ENCODE measurements at places on chromosomes 4 and X. TPM values are rescaled to one million over a fixed set of nuclear protein-coding genes. Genes with fewer than 3 reads are reported as not detected.

The SPATA18 gene
- total RNA-seq: not detected

The KLKB1 gene
- not detected for total RNA-seq

The DDIT4L gene
- total RNA-seq: 0.49 TPM

The FRMD7 gene
- not detected for total RNA-seq

DNA sequence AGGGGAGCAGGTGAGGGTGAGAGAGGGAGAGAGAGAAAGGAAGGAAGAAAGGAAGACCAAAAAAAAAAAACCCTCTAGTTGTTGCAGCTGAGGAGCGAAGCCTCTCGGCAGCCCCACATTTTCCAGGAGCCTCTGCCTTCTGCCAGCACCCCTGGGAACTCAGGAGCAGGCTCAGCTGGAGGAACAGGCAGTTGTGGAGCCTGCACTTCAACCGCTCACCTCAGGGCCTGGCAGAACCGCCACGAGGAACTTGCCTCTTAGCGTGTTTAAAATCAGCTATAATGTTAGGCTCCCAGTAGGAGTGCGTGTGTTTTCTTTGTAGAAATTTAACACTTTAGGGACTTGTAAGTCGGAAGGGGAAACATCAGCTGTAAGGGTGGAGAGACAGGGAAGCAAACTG, 65.7 kb downstream of the SEL1L3 start:
- no peaks in the 10 kb centered on the region for H3K27me3 ChIP-seq
- peaks cover 63% of the 10 kb centered on the region for H3K36me3 ChIP-seq
- no peak overlapping the region for H3K27ac ChIP-seq
- DNase-seq: no peak
- no peaks in the 10 kb centered on the region for H3K4me1 ChIP-seq

GRCh38 chrX:17369309-17369708, 5.7 kb upstream of the NHS start:
- DNase-seq: no peak
- H3K27ac ChIP-seq: no peak overlapping the region
- no peaks in the 10 kb centered on the region for H3K36me3 ChIP-seq
- H3K4me3 ChIP-seq: no peak overlapping the region

DNA sequence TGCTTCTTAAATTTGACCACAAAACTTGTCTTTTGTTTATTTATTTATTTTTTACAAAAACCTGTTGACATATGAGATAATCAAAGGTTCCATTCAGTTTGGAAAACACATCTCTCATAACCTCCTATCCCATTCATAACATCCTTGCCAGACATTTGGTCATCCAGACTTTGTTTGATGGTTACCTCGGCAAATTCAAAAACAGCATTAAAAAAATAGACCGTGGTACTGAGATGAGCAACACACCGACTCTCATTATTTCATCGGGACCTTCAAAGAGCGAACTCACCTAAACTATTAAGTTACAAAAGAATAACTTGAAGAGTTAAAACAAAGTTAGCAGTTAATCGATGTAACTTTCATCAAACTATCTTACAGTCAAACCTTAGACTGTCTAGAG, 85.8 kb upstream of the RPS6KA3 start:
- no peak for DNase-seq
- no peak overlapping the region for H3K4me3 ChIP-seq
- no peaks in the 10 kb centered on the region for H3K27me3 ChIP-seq
- peaks cover 24% of the 10 kb centered on the region for H3K4me1 ChIP-seq
- no peaks in the 10 kb centered on the region for H3K36me3 ChIP-seq

GRCh38 chrX:13938051-13938828, 91.5 kb downstream of the GEMIN8 start:
- H3K27me3 ChIP-seq: peaks cover 32% of the 10 kb centered on the region
- DNase-seq: peak; percentile 4
- no peaks in the 10 kb centered on the region for H3K36me3 ChIP-seq
- no peaks in the 10 kb centered on the region for H3K4me1 ChIP-seq
- peak overlapping the region; percentile 27 for H3K4me3 ChIP-seq

DNA sequence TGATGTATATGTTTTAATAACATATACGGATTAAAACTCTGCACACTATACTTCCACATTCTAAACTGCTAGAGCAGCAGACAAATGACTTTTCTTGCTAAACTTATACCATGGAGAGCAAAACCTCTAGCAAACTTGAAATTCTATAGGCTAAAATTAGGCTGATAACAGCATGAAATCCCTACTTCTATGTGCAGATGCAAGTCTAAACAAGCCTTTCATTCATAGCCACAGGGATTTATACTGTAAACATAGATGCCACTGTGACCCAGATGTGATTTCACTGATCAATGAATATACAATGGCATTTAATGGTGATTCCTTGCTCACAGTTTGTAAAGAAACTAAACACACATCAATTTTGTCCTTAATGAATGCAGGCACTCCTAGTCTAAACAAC, 151.0 kb downstream of the ANTXR2 start:
- H3K27ac ChIP-seq: no peak overlapping the region
- no peak overlapping the region for H3K4me3 ChIP-seq
- H3K36me3 ChIP-seq: no peaks in the 10 kb centered on the region

GRCh38 chr4:14064984-14065383, 437.5 kb upstream of the BOD1L1 start:
- no peaks in the 10 kb centered on the region for H3K27me3 ChIP-seq
- no peak for DNase-seq
- no peaks in the 10 kb centered on the region for H3K36me3 ChIP-seq
- no peak overlapping the region for H3K4me3 ChIP-seq

DNA sequence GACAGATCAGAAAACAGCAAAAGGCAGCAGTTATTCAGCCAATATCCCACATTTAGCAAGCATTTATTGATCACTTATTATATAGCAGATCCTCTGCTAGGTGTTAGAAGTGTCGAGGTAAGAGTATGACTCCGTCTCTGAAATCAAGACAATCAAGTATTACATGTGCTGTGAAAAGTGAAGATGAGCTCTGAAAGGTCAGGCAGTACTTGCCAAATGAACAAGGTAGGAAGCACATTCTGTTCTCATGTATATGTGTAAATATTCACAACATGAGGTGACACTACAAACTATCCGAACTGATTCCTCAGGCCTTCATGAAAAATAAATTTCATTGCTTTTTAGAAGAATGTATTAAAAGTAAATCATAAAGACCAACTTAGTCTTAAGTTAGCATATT, 15.3 kb downstream of the ATP1B4 start:
- H3K4me3 ChIP-seq: no peak overlapping the region
- H3K36me3 ChIP-seq: no peaks in the 10 kb centered on the region
- DNase-seq: no peak
- H3K27me3 ChIP-seq: no peaks in the 10 kb centered on the region
- H3K4me1 ChIP-seq: peaks cover 9% of the 10 kb centered on the region
